ENCODE measurements at places on chromosomes 2 and 18. TPM values are rescaled to one million over a fixed set of nuclear protein-coding genes. Genes with fewer than 3 reads are reported as not detected.
A peak's percentile ranks its signal among the peaks of the same experiment; 100 is the strongest.

DNA sequence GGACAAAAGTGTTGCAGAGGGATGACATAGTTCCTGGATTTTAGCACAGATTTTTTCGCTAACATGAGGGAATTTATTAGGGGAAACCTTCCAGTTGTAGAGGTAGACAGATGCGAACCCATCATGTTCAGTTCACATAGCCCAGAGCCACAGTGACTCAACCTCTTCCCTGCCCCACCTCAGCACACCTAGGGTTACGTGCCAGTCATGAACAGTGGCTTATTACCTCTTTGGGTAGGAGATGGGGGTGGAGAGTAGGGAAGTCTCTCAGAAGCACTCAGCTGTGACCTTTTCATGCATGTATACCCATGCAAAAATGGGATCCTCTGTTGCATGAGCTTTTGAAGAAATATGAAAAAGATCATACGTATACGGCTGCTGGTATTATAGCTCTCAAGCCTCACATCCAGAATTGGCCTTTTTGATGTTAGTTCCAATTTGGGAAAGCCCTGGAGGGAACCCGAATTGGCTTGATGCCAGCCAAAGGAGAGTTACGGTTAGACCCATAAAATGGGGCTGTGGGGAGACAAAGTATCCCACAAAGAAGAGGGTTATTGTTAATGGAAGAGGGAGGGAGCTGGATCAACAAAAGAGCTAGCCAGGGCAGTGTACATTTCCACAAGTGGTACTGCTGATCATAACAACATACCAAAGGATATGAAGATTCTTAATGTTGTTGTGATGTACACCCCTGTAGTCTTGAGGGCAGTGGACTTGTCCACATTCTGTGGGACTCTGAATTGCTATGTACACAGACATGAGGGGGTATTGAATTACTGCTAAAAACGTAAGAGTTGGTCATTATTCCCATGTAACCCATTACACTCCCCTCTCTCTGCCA lies 4.9 kb downstream of the TANC1 start:
- ATAC-seq: no peak

GRCh38 chr2:200600549-200601225 lies 14.9 kb downstream of the AOX1 start:
- peak; percentile 11 for ATAC-seq

DNA sequence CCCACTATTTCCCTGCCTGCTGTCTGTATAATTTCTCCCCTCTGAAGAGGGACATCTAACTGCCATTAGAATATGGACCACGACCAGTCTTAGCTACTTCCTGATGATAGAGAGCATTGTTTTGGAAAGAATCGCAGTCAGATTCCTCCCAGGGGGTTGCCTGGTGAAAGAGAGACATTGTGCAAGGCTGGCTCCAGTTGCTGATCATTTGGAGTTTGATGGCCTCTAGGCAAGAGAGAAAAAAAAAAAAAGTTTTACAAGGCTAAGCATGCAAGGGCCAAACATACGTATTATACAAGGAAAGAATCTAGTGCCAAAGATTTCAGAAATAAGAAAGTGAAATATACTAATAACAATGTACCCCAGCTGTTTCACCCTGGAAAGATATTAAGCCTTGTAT lies 182.2 kb downstream of the CMPK2 start:
- no peak for ATAC-seq

The LRATD1 gene
- 10.7 TPM for total RNA-seq

The TUBA4A gene
- total RNA-seq: 33.2 TPM

Measured in gastroesophageal sphincter (tissue), 4 donors.